Esophagus muscularis mucosa (tissue), 4 donors: ENCODE measurements at places on chromosomes 12 and 14. TPM values are rescaled to one million over a fixed set of nuclear protein-coding genes. Genes with fewer than 3 reads are reported as not detected.

TTLL5 gene
- total RNA-seq: 26.6 TPM

SETD1B gene
- total RNA-seq: 21.2 TPM

FITM1 gene
- 0.83 TPM for total RNA-seq

SLC17A8 gene
- not detected for total RNA-seq

ASCL1 gene
- total RNA-seq: 0.17 TPM

AVPR1A gene
- total RNA-seq: 1.2 TPM

CELA1 gene
- not detected for total RNA-seq

VRTN gene
- not detected for total RNA-seq

ARHGAP9 gene
- 6.0 TPM for total RNA-seq

TAS2R8 gene
- not detected for total RNA-seq

MANSC4 gene
- not detected for total RNA-seq

CCDC198 gene
- total RNA-seq: not detected

CACNA2D4 gene
- total RNA-seq: 3.4 TPM

ANO4 gene
- total RNA-seq: not detected

IFT43 gene
- total RNA-seq: 47.5 TPM

MMAB gene
- total RNA-seq: 20.0 TPM

TMEM30B gene
- 0.83 TPM for total RNA-seq

TMPRSS12 gene
- total RNA-seq: not detected

CLEC14A gene
- 41.1 TPM for total RNA-seq

ENDOU gene
- total RNA-seq: not detected

PSMA3 gene
- total RNA-seq: 91.9 TPM

SRGAP1 gene
- total RNA-seq: 13.8 TPM

RNASE3 gene
- total RNA-seq: 0.52 TPM

PSMA6 gene
- 70.5 TPM for total RNA-seq

IRAK3 gene
- total RNA-seq: 21.5 TPM

NAA30 gene
- total RNA-seq: 20.3 TPM

HOXC12 gene
- not detected for total RNA-seq

PAPLN gene
- 43.5 TPM for total RNA-seq

SLC10A1 gene
- not detected for total RNA-seq

CCDC38 gene
- 0.17 TPM for total RNA-seq

SRRM4 gene
- total RNA-seq: not detected

MYH6 gene
- under 0.01 TPM for total RNA-seq

CLBA1 gene
- 9.8 TPM for total RNA-seq

KERA gene
- not detected for total RNA-seq

DPY19L2 gene
- 5.0 TPM for total RNA-seq

CLEC4E gene
- not detected for total RNA-seq

PXN gene
- total RNA-seq: 89.4 TPM

CFAP251 gene
- 0.66 TPM for total RNA-seq

TRPV4 gene
- under 0.01 TPM for total RNA-seq

IFT81 gene
- total RNA-seq: 15.7 TPM

TOGARAM1 gene
- total RNA-seq: 13.2 TPM

SCNN1A gene
- 2.1 TPM for total RNA-seq

PLD4 gene
- under 0.01 TPM for total RNA-seq

CDCA3 gene
- total RNA-seq: 1.2 TPM

DHRS2 gene
- total RNA-seq: not detected

ADAMTS20 gene
- not detected for total RNA-seq

OTOGL gene
- 1.6 TPM for total RNA-seq

HOTAIR gene
- total RNA-seq: not detected

IL31 gene
- not detected for total RNA-seq
